ENCODE measurements at places on chromosomes 6 and 20.

- DNase-seq: no peak
Observed at GRCh38 chr6:102438171-102438570, 1044.7 kb downstream of the GRIK2 start.

DNA sequence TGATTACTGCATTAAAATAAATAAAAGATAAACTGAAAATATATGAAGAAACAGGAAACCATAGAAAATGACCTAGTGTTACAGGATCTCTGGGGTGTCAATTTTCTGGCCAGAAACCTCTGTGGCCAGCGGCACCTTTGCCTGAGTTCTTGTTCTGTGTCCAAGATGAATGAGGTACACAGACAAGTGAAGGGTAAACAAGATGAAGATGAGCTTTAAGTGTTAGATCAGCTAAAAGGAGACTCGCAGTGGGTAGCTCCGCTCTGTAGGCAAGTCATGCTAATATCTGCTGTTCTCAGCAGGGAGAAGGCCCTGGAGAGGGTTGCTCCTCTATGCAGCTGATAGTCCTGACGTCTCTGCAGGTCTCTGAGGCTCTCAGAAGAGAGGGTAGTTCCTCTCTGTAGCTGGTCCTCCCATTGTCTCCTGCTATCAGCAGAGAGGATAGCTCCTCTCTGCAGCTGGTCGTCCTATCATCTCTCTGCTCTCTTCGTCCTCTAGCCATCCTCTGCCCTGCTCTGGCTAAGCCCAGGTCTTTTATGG, 35.9 kb upstream of the TBC1D22B start:
- no peak for DNase-seq

GRCh38 chr6:107435798-107436197, 23.6 kb downstream of the PDSS2 start:
- no peak for DNase-seq

DNA sequence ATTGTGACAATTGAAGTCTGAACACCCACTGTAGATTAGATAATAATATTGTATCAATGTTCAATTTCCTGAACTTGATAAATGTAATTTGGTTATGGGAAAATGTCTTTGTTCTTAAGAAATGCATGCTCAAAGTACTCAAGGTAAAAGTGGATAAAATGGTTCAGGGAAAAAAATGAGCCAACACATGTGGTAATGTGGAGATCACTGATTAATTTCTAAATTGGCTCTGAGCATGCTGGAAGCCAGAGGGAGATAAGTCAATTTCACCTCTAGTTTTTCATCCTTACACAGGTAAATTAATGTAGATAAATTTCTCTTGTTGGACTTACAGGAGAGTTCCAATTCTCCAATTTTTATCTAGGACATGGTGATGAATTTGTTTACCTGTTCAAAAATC, 8.0 kb upstream of the COMMD7 start:
- DNase-seq: no peak

GRCh38 chr6:18211338-18211737, 53.0 kb downstream of the DEK start:
- DNase-seq: peak; percentile 5

- DNase-seq: no peak
Observed at GRCh38 chr20:41261790-41262717, 55.5 kb downstream of the ZHX3 start.

DNA sequence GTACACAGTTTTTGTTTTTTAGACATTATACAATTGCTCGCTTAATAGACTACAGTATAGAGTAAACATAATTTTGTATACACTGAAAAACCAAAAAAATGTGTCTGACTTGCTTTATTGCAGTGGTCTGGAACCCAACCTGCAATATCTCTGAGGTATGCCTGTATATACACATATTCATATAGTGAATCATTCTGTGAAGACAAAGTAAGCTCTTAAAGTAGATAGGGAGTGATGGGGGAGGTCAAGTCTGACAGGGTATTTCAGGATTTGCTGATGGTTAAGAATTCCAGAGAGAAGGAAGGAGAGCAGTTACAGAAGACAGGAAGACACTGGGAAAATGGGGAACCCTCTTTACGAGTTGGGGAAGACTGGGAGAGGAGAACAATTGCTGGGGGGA, 417.9 kb downstream of the CD109 start:
- no peak for DNase-seq

DNA sequence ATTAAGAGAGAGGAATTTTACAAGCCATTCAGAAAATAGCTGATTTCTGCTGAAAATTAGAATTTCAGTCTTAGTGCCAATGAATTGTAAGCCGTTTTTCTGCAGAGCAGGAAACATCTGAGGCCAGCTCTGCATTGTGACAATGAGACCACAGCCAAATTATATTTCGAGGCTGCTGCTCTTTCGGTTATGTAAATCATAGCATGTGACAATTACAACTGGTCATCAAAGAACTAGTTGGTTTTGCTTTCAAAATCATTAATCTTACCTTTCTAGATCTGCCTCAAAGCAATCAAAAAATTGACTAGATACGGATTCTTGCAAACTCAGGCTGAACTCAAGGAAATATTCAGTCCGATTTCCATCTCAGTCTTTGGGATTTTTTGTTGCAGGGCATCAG, 33.4 kb upstream of the INSM1 start:
- no peak for DNase-seq

DNA sequence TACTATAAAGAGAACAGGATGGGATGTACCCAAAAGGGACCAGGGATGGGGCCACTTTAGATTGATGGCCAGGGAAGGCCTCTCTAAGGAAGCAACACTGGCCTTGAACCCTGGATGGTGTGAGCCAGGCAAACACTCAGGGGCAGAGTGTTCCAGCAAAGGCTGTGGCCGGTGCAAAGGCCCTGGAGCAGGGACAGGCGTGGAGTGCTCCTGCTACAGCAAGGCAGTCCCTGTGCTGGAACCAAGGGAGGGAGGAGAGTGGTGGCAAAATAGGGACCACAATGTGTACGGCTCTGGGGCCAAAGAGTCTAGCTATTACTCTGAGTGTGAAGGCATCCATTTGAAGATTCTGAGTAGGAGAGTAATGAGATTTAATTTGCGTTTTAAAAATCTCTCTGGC, 131.6 kb downstream of the BMP7 start:
- no peak for DNase-seq

GRCh38 chr6:29884261-29884660, 56.6 kb downstream of the HLA-G start:
- no peak for DNase-seq

- DNase-seq: no peak
Observed at GRCh38 chr20:34791289-34792020, 34.0 kb downstream of the NCOA6 start.

DNA sequence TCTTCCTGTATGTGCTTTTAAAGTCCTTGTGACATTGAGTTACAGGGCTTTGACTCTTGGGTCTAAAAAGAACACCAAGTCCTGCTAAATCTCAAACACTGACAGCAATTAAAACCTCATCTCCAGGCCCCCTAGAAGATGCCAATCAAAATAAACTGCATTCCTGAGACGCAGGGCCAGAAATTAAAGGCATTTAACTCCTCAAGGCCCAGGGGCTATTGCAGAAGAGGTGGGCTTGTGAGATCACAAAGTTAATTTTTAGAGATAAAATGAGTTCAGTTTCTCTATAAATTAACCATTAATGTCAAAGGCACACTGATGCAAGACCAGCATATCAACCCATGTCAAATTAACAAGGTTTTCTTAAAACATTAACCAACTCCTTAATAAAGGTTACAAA, 145.6 kb upstream of the CARMIL1 start:
- DNase-seq: no peak

DNA sequence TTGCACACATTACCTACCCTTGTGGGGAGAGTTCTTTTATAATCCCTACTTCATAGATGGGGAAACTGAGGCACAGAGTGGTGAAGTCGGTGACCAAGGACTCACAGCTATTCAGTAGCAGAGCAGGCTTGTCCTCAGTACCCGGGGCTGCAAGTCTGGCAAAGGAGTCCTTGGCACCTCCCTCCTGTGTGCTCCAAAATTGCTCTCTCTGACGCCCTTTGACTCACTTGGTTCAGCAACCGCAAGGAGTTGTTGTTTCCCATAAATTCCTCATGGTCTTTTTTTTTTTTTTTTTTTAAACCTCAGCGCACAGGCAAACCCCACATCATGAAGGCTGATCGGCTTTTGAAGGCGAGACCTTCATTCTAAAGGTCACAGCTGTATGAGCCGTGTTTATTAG, 143.2 kb downstream of the CEBPB start:
- no peak for DNase-seq

DNA sequence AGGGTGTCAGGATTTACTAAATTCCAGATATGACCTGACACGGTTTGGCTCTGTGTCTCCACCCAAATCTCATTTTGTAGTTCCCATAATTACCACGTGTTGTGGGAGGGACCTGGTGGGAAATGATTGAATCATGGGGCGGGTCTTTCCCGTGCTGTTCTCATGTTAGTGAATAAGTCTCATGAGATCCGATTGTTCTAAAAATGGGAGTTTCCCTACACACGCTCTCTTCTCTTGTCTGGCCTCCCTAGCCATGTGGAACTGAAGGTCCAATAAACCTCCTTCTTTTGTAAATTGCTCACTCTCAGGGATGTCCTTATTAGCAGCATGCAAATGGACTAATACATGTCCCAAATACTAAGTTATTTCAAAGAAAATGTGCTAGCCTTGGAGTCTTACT, 121.1 kb downstream of the CENPW start:
- no peak for DNase-seq
